ENCODE measurements at places on chromosomes 16 and 17.

- no peak for DNase-seq
These were observed 8.3 kb downstream of the ABAT start for GRCh38 chr16:8682551-8683259.

DNA sequence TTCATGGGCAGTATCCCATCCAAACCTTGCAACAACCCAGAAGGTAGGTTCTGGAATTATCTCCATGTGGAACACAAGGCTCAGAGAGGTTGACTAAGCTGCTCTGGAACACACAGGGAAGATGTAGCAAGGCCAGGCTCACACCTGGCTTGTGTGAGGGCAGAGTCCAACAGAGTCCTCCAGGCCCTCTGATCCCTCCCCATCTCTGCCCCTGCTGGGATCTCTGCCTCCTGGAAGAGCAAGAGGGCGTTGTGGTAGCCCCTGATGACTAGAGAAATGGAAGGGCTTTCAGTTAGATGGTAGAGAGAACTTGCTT, 7.0 kb upstream of the PPP1R1B start:
- no peak for DNase-seq

DNA sequence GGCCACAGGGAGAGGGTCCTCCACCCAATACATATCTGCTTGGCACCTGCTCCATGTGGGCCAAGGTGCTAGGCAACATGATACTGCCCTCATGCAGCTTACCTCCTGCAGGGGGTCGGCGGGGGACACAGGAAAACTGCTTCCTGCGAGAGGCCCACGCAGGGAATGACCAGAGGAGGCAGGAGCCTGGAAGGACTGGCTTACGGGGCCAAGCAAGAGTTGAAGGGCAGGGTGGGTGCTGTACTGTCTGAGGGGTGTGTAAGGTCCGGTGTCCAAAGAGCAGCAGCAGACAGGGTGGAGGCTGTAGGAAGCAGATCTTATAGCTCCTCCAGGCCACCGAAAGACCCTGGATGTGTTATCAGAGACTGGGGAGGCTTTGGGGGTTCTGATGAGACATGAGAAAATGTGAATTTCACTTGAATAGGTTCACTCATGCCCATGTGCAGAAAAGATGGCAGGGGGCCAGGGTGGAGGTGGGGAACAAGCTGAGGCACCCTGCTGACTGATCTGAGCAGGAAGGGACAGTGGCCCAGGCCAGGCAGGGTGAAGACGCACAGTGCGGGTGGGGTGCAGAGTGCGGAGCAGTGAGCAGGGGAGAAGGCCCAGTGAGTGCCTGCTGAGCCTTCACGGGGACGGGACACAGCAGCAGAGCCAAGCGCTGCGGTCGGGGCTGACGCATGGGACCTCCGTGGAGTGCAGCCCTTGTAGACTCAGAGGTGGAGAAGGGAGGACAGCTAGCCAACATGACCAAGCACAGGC, 8.3 kb downstream of the FLCN start:
- no peak for DNase-seq

DNA sequence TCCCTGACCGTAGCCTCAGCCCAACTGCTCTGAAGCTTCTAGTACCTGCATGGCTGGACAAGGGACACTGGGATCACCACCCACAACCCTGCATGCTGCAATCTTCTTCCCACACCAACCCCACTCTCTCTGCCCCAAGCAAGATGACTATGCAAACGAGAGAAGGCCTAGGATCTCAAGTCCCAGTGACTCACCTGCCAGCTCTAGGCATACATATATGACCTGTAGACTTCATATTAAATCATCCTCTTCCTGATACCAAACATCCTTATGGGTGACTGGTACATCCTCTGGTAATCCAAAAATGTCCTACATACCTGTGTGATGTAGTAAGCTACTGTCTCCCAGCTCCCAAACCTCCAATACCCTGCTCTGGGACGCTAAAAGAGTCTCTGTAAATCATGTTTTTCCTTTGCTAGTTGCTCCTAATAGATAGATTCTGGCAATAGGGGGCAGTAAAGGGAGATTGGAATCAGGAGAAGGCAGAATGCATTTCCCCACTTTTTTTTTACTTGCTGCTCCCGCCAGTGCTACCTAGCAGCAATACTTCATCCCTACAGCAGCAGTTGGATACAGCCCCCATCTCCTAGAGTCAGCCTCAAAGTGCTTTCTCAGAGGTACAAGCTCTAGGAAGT, 43.4 kb upstream of the SOX9 start:
- peak; percentile 10 for DNase-seq

- DNase-seq: no peak
These were observed 21.5 kb downstream of the UBE2G1 start for GRCh38 chr17:4344926-4345325.

DNA sequence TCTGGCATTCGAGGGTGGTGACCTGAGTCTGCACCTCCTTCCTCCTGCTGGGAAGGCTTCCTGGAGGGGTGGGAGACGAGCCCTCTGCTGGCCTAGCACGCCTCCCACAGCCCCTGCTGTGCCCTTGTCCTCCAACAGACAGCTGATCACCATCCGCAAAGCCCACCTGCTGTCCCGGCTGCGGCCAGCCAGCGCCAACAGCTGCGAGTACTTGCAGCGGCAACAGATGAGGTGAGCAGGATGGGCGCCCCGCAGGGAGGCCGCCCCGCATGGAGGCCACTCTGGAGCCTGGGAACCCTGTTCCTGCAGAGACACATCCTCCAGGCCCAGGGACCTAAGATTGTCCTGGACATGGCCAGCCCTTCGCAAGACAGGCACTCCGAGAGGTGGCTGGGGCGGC, 21.6 kb downstream of the UBALD1 start:
- no peak for DNase-seq

Data from IMR-90 (cell line).